MCF 10A (cell line): ENCODE measurements at places on chromosomes 13 and 19.

DNA sequence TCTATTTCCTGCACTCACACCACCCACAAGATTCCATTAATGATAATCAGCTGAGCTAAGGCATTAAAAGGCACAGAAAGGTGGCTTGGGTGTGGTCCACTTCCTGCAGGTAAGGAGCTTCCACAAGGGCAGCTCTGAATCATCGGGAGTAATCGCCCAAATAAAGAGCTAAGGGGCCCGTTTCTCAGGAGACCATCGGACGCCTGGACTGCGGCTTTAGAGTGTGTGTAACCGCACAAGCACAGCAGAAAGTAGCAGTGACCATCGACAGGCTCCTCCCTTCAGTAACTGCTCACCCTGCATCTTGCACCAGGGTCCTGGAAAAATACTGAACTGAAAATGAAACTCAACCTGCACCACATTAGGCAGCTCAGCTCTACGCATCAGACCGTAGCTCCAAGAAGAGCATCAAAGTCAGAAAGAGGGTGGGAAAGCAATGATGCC is 6.0 kb downstream of the STK24 start:
- DNase-seq: peak; percentile 69

DNA sequence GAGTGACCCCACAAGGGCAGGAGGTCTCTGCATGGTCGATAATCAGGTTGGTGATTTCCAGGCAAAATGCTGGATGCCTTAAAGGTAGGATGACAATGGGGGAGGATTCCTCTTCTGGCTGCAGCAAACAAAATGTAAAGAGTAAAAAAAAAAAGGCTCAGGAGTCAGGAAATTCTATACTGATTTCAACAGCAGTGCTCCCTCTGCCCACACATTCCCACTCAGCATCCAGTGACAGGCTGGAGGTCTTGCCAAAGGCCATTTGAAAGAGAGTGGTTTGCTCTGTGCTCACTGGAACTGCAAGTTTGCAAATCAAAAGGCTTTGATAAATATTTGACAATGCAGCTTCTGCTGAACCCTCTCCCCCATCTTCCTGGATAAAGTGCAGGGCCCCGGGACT is 135.4 kb downstream of the TNFRSF19 start:
- no peak for DNase-seq

DNA sequence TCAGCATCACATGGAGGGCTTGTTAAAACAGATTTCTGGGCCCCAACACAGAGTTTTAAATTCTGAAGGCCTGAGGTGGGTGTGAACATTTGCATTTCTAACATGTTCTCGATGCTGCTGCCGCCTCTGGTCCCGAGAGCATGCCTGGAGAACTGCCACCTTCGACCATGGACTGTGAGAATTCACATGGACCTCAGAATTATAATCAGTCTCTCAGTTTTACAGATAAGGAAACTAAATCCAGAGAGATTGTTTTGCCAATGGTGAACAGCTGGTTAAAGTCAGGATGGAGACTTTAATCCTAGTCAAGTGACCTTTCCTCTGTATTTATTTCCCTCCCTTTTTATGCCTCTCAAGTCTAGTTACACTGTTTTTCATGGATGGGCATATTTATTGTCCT is 14.7 kb downstream of the ALOX5AP start:
- DNase-seq: no peak

DNA sequence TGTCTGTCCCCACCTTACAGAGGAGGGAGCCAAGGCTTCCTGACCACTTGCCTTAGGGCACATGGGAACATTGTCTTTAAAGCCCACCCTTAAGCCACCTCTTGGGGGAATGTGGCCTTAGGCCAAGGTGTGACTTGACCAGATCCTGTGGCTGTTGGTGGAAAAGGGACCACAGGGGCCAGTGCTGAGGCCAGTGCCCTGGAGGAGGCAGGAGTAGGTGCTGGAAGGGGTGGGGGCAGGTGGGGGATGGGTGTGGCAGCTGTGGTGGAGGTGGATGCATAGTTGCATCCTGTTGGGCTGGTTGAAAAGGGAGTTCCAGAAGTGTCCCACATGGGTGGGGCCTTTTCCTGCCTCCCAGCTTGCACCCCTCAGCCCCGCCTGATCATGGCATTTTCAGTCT is 44.8 kb downstream of the DNM2 start:
- DNase-seq: no peak

DNA sequence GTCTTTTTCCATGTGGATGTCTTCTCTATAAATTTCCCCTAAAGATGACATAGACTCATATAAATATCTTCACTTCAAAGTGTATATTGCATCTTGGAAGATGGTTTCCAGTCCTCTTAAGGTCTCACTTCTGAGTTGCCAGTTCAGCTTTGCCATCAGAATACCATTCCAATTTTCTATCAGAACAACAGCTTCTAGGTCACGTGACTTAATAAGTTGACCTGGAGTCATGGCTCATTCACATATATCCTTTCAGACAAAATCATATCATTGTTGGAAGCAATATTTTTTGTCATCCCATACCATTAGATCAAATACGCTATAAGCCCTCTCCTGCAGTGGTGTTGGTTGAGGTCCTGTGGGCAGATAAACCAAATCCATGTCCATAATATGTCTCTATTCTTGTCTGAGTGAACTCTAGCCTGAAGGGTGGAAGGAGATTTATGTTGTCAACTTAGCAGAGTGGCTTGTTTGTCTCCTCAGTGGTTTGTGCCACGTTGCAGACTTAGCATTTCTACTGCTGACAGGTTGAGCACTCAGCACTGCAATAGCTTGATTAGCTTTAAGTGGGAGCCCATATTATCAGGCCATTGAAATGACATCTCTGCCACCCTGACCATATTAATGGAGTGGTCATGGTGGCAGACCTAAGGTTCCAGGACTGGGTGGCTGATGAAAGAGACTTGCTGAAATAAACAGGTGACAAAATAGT is 123.6 kb upstream of the PCDH17 start:
- DNase-seq: no peak

GRCh38 chr13:49791315-49791710 is 1.2 kb downstream of the KPNA3 start:
- DNase-seq: peak; percentile 47

DNA sequence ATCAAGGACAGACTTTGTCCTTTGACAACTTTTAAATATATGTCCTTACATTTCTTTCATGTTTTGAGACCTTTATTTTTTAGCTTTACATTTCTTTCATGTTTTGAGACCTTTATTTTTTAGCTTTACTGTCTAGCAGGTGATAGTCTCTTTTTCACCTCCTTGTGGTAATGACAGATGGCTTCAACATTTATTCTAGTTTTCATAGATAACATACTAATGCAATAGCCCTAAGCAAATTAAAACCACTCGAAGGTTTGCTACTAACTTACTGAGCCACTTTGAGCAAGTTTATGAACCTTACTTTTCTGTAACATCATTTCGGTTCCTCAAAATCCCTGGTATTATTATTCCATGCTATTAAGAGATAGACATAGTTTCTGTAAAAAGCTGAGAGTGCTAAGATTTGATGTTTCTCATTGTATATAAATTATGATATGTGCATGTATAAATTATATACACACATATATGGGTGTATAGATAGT is 4.5 kb downstream of the DACH1 start:
- no peak for DNase-seq

- no peak for DNase-seq
Measured at GRCh38 chr19:33110137-33110910, 21.6 kb upstream of the WDR88 start.

DNA sequence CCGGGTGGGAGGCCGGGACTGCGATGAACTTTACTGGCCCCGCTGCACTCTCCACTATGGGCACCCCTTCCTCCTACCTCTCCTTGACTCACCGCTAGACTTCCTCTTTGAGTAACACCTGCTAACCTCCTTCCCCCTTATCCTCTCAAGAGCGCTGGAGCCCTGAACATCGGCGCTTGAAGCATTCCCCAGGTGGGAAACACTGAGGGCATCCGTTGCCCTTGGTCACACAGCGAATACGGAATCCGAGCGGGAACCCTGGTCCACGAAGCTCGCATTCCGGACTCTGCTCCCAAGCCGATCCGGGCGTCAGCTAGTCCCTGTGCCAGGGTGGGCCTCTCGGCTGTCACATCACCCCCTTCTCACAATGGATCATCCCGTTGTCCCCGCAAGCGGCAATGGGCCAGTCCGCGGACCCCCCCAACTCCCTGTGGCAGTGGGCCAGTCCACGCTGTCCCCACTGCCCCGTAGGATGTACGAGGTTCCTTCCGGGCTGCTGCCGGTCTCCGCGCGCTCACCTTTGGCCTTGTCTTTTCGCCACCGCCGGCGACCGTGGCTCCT is 4.2 kb downstream of the LIPE start:
- peak; percentile 51 for DNase-seq

DNA sequence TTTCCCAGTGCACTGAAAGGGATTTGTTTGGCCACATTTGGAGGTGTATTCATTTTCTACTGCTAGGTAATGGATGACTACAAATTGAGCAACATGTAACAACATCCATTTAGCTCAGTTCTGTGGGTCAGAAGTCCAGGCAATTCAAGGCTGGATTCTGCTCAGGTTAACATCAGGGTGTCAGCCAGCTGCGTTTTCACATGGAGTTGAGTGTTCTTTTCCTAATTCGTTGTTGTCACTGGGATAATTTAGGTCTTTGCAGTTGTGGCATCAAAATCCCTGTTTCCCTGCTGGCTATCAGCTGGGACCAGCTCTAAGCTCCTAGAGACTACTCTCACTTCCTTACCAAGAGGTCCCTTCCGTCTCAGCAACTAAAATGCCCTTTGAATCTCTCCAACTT is 25.4 kb downstream of the MIR17HG start:
- no peak for DNase-seq

- no peak for DNase-seq
Measured at GRCh38 chr13:48316826-48317510, 13.4 kb downstream of the RB1 start.

DNA sequence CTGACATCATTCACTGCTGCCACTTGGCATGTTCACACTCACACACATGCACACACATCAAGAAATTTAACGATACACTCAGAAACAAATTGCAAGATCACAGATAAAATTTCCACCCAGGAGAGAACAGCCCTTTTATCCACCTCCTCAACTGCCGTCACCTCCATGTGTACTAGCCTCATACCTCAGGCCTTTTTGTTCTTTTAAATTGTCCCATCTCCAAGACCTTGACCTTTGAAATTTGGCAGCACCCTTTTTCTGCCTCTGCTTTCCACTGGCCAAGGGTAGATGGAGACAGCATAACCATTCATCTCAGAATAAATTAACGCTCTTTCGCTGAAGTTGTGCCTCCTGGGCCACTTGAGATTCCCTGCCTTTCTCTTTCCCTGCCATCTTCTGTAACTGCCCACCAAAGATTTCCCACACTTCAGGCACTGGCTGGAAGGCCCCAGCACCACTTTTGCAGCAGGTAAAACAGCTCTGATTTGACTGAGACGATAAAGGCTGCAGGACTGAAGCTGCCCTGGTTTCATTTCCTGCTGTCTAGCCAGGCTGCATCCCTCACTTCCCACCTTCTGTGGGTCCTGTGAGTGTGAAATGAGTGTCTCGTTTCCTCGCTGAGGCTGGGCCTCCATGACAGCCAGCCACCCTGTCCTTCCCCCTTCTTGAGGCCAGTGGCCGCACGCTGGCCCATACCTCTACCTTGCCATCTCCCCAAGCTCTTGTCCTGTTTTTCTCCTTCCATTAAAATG is 39.3 kb downstream of the MBNL2 start:
- DNase-seq: no peak

DNA sequence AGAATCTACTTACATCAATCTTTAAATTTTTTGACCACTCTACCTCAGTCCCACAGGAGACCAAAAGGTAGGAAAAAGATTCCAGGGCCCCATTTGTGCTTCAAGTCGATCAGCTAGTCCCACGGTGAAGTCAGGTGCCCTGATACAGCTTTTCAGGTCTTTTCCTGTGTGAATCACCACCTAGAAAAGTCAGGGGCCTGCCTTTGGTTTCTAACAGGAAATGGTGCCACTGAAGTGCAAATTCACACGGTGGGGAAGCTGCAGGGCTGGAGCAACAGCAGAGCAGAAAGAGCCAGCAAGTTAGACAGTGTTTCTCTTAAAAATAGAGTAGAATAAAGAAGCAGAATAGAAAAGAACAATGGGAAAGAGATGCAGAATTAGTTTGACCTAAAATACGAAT is 107.5 kb downstream of the KLF12 start:
- DNase-seq: peak; percentile 24

GRCh38 chr19:35531291-35531690 is 2.0 kb upstream of the GAPDHS start:
- DNase-seq: no peak

DNA sequence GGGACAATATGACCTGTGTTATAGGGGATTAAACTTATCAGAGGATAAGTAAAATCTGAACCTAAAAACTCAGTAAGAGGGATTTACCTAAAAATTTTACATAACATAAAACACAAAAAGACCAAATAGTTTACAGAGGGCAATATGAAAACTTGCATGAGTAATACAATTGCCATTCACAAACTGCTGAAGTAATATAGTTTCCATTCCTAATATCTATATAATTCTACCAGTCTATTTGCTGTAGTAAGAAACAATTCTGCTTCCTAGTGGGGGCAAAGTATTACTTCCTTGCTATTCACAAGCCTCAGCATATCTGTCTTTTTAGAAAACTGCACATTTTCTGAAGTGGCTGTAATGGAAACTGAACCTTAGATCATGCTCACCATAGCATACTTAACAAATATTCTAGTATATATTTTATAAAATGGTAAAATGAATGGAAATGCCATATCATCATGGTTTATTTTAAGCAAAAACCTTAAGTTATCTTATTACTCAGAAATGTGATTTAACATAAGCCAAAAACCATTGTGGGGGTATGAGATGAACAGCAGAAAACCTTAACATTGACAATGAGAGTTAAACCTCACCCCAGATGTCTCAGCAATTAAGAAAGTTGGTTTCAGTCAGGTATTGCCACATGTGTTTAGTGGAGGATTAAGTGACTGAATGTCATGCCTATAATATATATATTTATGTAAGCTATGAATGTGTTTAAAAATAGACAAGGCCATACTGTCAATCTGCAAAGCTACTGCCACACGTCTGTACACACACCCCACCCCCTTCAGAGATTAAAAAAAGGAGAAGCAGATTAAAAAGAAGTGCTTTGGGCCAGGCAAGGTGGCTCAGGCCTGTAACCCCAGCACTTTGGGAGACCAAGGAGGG is 136.8 kb downstream of the MIPEP start:
- no peak for DNase-seq

DNA sequence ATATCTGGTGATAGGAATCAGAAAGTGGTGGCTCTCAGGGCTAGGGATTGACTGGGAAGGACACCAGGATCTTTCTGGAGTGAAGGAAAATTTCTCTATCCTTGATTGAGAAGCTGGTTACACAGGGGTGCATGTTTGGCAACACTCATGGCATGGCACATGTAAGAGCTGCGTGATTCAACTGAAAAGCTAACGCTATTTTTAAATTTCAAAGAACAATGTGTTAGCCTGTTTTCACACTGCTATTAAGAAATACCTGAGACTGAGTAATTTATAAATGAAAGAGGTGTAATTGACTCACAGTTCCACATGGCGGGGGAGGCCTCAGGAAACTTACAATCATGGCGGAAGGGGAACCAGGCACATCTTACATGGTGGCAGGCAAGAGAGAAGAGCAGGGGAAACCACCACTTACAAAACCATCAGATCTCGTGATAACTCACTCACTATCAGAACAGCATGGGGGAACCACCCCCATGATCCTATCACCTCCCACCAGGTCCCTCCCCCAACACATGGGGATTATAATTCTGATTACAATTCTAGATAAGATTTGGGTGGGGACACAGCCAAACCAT is 7.4 kb downstream of the SIGLEC8 start:
- DNase-seq: no peak

GRCh38 chr19:1286487-1287353 is 1.0 kb downstream of the EFNA2 start:
- DNase-seq: no peak

- DNase-seq: no peak
Measured at GRCh38 chr13:26469602-26470001, 87.9 kb upstream of the WASF3 start.

- DNase-seq: no peak
Measured at GRCh38 chr13:47875201-47875600, 125.9 kb downstream of the SUCLA2 start.
